ENCODE measurements at places on chromosomes 1 and 21. TPM values are rescaled to one million over a fixed set of nuclear protein-coding genes. Genes with fewer than 3 reads are reported as not detected.

Gene SLFNL1
- 2.8 TPM for total RNA-seq

Gene ORC1
- 0.43 TPM for total RNA-seq

- no peak for DNase-seq
These were observed 1.6 kb upstream of the PIGK start for GRCh38 chr1:77220687-77221463.

DNA sequence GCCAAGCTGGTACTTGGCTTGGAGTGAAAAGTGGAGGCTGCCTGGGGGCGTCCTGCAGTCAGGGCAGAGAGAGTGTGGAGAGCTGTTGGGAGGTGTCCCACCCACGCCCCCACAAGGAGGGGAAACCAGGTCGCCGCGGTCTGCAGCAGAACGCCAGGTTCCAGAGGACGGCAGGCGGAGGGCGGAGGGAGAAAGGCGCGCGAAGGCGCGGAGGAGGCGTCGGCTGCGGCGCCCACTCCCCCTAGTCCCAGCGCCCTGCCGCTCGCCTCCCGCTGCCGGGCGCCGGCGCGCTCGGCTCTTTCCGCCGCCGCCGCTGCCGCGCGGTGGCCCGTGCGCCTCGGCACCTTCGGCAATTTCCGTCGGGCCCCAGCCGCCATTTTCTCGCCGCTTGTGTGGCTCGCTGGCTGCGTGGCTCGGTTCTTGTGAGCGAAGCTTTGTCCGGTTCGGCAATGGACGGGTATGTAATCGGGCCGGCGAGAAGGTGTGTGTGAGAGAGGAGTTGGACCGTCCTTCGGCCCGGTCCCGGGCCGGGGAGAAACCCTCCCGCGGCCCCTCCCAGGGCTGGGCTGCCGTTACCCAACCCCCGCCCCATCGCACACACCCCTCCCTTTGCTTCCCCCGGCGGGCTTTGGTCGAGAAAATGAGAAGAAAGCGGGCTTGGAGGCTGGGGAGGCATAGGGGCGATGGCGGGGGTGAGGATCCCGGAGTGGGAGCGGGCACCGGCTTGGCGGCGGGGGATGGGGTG, at the start of gene PTBP2:
PTBP2 (plus strand) TSS at position 369 of the 745 bp plus-strand sequence; CDS start at position 450, 81 bp downstream.
- DNase-seq: peak; percentile 92

- DNase-seq: no peak
These were observed 35.0 kb upstream of the ATP5PO start for GRCh38 chr21:33950431-33951079.

DNA sequence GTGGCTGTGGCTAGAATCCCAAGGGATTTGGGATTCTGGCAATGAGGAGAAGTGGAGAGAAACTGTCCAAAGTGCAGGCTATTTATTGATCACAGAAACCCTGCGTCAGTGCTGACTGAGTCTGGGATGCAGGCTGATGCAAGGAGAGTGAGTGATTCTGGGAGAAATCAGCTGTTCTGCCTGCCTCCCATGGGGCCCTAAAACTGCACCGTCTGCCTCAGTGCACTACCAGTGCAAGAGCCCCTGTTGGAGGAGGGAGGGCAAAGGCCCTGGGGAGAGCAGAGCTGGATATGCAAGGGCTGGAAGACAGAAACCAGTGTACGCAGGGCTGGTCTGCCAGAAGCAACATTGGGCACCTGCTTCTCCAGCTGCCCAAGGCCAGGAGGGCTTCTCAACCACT, 42.6 kb downstream of the C1orf198 start:
- no peak for DNase-seq

- DNase-seq: no peak
These were observed 113.7 kb upstream of the RRP15 start for GRCh38 chr1:218171302-218171893.

DNA sequence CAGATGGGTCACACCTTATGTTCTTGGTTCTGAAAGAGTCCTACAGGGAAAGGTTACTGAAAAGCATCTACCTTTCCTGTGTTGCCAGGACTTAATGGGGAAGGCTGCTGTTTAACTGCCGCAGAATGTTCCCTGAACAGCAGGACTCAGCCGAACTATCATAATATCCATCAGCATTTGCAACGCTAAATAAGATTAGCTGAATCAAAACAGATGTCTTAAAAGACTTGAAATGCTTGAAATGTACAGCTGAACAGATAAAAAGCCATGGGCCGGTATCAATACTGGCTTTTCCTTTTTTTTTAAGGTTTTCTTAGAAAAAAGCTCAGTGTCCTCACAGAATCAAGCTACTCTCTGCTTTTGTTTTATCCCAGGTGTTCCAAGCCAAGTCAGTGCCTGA, 19.7 kb upstream of the ATP13A2 start:
- DNase-seq: no peak

DNA sequence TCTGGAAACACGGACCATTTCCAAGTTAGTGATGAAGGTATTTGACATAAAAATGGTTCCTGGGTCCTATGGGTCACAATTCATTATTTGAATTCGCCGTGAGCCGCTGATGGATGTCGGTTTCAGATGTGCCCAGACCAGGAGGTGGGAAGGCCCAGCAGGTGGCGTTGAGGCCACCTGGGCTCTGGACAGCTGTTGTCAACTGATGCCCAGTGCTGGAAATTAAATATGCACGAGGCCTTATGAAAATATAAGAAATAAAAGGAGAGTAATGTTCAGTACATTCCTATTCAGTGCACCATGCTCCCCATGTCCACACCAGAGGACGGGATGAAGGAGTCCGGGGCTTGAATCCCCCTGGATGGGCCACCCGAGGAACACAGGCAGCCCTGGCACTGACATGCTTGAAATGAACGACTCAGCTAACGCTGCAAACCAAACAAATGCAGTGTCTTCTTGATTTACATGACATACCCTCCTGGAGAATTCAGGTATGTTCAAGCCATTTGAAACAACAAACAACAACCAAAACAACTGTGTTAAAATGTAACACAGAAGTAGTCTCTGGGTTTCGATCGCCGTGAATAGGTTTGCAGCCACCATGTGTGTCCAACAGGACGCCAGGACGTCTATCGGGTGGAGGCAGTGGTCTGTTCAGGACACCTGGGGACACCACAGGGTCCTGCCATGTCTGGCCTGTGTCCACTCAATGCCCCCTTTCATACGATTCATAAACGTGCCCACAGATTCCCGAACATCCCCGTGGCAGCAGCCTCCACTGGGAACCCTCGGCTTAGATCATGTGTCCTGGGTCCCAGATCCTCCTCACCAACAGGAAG, 6.1 kb downstream of the TFF3 start:
- no peak for DNase-seq

Measured in upper lobe of right lung (tissue), 1 donor.